Fibroblast of the aortic adventitia (primary cell): ENCODE measurements at places on chromosomes 1 and 21. TPM values are rescaled to one million over a fixed set of nuclear protein-coding genes. Genes with fewer than 3 reads are reported as not detected.

DNA sequence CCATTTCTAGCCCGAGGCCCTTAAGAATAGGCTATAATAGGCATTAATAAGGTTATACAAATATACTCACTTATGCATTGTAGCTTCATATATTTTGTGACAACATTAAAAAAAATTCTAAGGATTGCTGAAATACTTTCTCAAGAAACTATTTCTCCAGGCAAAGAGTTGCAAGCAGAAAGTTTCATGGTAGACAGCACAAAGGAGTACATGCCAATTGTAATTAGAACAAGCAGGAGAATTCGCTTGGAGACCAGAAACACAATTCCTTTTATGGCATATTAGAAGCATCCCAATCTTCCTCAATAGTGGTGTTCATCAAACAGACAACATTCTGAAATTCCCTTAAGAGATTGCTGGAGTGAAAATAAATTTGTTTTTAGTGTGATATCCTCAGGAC lies 122.8 kb downstream of the CRB1 start:
- DNase-seq, result no peak

Gene KRTAP19-3
- total RNA-seq, result not detected in 2 replicates

DNA sequence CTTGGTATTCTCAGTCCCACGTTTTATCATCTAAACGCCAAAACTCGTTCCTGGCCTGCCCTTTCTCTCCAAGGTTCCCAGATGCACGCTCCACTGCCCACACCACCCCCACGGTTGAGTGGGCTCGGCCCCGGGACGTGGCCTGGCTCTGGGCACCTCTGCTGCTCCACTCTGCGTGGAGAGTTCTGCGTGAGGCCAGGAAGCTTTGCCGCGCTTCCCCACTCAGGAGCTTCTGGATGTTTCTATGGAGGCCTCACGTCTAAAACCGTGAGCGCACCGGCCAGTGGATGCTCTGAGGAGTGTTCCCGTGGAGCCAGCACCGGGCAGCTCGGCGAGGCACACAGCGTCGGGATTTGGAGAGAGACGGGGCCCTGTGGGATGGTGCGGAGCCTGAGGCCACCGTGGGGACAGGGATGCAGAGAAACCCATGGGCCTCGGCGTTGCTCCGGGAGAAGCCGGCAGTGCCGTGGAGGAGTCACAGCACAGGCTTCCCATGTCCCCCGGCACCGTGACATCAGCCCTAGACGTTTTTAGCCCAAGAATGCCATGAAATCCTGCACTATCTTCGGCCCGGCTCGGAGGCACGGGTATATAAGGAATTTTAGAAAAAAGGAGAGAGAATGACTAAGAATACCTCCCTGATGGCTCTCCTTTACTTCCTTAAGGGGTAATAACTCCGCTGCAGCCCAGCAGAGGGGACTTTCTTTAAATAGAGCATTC lies 125.9 kb downstream of the PRDM16 start:
- DNase-seq, result no peak

DNA sequence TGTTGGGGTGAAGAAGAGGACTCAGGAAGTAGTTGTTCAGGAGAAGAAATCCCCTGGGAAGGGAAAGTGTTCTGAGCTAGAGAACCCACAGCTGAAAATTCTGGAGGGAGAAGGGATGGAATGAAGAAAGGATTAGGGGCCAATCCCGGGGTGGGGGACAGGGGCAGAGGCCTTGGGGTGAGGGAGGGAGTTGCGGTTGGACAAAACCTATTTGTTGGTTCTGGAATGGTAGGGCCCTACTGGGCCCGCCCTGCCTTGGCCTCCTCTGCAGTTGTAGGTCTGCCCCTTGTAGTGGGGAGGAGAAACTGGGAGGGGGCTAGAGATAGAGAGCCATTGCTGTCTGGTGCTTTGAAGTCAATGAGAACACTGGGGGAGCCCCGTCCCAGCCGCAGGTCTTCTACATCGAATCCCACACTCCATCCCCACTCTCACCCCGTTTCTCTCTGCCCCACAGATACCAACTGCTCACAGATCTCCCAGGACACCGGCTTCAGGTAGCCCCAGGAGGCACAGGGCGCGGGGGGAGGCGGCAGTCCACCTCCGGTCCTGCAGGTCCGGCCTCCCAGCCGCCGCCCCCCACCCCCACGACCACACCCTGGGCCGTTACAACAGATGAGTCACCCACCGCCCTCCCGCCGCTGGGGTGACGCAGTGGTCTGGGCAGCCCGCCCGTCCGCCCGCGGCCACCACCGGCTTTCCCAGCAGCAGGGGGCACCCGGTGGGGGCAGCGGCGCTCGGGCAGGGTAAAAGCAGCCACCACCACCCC lies 1.1 kb downstream of the TAGLN2 start:
- peak; percentile 88 for DNase-seq

- no peak for DNase-seq
These were observed 4.7 kb upstream of the C21orf91 start for GRCh38 chr21:17823846-17824245.

GRCh38 chr1:24860841-24861240 lies 69.2 kb downstream of the RUNX3 start:
- no peak for DNase-seq

- DNase-seq, result no peak
These were observed 75.8 kb downstream of the ITPKB start for GRCh38 chr1:226663327-226663704.

DNA sequence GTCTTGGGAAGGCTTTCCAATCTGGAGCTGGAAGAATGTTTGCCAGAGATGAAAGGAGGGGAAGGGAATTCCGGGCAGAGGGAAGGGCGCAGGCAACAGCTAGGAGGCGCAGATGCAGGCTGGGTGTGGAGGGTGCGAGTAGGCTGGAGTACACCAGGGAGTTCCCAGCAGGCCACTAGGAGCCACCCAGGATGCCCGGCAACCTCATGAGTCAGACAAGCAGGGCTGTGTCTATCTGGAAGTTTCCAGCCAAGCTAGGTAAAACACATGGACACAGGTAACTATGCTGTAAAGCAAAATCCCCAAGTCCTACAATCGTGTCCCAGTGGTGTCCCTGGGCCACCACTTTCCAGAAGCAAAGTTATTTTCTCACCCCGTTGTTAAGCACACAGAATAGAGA lies 990 bp upstream of the NBL1 start:
- no peak for DNase-seq

Gene VAMP4
- total RNA-seq, result 10.7 and 15.5 TPM in 2 replicates

- DNase-seq, result no peak
These were observed 3.8 kb downstream of the LEMD1 start for GRCh38 chr1:205417870-205418635.

- no peak for DNase-seq
These were observed 34.1 kb upstream of the USH2A start for GRCh38 chr1:216457356-216457755.

Gene HSPB7
- 8.9 TPM in 1 of 2 replicates, not detected in the other for total RNA-seq

DNA sequence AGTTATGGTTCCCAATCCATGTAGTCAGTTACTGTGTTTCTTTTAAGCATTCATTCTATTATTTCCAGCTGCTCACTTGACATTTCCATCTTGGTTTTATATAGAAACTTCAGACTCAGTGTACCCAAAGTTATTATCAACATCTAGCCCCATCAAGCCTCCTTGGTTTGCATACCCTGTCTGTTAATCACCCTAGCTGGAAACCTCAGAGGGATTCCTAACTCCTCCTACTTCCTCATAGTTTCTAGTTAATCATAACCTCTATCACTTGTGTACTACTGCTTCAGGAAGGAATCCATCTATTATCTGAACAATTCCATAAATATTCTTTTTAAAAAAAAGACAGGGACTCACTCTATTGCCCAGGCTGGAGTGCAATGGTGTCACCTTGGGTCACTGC lies 293.3 kb downstream of the SDCCAG8 start:
- DNase-seq, result peak; percentile 52

GRCh38 chr1:227733309-227733705 lies 1.8 kb downstream of the JMJD4 start:
- no peak for DNase-seq

Gene C1orf216
- total RNA-seq, result 19.3 and 27.2 TPM in 2 replicates

Gene PKP1
- total RNA-seq, result under 0.01 and 0.08 TPM in 2 replicates

DNA sequence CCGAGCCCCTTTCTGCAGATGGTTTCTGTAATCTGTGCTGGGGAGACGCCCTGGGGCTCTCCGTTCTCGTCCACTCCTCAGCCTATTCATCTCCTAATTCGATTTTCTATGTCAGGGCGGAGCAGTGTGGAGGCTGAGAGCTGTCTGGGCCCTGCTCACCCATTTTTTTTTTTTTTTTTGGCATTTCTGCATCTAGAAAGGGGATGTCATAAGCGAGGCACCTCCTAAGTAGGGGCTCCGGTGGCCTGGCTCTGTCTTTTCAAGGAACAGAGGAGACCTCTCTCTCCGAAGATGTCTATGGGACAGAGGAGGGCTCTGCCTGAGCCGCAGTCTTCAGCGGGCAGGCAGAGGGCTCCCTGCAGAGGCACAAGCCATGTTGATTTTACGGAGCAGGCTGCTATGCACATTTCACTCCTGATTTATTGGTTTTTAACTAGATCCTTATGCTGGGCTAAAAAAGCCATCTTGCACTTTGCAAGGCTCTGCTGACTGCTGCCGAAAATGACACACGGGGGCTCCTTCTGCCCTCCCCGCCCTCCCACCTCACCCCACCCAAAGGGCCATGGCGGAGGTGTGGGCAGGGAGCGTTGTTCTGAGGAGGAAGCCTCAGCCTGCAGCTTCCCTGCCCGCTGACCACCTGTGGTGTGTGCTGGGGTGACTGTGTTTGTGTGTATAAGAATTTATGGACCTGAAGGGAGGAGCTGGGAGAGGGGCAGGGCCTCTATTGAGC lies 71.0 kb downstream of the FOXD2 start:
- peak; percentile 25 for DNase-seq

DNA sequence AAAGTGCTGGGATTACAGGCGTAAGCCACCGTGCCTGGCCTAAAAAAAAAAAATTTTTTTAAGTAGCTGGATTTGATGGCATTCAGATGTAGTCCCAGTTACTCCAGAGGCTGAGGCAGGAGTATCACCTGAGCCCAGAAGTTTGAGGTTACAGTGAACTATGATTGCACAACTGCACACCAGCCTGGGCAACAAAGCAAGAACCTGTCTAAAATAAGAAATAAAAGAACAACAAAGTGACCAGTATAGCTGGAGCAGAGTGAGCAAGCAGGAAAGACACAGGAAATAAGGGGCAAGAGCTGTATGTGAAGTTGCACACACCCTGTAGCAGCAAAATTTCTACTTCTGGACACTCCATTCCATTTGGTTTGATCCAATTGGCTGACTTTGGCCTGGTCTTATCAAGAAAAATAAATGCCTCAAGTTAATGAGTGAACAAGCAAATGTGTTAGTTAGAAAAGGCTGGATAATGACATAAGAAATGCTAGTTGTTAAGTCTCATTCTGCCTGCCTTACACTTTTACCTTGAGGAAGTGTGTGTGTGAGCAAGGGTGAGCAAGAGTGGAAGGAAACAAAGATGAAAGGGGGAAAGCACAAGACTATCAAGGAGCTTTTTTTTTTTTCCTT lies 7.9 kb downstream of the ATP5IF1 start:
- DNase-seq, result no peak

DNA sequence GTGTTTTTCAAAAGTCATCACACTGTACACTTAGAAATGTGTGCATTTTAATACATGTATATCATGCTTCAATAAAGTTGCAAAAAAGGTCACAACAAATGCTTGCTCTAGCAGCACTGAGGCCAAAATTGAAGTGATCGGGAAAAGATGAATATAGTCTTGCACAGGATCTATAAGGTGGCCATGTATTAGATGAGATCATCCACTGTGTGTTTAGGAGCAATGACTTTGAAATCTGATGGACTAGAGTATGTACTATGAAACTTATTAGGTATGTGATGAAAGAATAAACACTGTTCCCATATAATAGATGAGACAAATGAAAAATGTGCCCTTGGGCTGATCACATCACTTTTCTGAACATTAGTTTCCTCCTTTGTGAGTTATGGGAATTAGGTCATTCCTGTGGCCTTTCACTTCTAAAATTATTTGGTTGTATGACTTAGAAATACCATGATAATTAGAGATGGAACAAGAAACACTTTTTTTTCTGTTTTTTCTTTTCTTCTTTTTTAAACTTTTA lies 984.6 kb downstream of the ADGRL2 start:
- DNase-seq, result no peak

Gene PDC
- 0.27 TPM in 1 of 2 replicates, not detected in the other for total RNA-seq

Gene OR2G3
- total RNA-seq, result not detected in 2 replicates

GRCh38 chr1:246355411-246356230 lies 151.5 kb downstream of the SMYD3 start:
- DNase-seq, result no peak

Gene RGS13
- total RNA-seq, result not detected in 2 replicates

Gene NHLH2
- total RNA-seq, result not detected in 2 replicates

DNA sequence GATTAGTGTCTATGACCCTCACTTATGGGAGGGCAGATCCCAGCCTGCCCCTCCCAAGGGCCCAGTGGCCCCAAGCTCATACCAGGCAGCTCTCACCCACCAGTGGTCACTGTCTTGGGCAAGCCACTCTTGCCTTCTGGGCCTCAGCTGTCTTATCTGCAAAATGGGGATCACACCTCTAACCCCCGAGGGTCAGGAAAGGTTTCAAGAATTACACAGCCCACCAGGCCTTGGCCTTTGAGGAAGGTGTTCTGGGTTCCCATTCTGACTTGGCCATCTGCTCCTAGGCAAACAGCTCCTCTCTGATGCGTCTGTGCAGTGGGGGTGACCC lies 16.8 kb downstream of the RUNX3 start:
- no peak for DNase-seq

Gene PGLYRP4
- not detected in 2 replicates for total RNA-seq

DNA sequence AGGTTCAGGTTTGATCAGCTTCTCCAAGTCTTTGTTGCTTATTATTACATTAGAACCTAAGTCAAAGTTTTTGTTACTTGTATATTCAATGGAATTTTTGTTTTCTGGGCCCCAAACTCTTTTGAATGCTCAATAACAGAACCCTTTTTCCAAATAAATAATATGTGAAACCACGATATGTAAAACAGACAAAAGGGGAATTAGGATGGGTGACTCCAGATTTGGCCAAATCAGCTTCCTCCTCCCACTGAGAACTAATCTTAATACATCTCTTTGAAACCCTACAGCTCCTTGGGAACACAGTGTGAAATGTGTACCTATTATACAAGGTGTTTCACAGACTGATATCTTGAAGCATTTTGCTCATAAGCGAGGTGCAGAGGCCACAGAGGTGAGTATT lies 67.0 kb upstream of the TNFSF18 start:
- no peak for DNase-seq

Gene EDEM3
- 47.0 and 85.9 TPM in 2 replicates for total RNA-seq

DNA sequence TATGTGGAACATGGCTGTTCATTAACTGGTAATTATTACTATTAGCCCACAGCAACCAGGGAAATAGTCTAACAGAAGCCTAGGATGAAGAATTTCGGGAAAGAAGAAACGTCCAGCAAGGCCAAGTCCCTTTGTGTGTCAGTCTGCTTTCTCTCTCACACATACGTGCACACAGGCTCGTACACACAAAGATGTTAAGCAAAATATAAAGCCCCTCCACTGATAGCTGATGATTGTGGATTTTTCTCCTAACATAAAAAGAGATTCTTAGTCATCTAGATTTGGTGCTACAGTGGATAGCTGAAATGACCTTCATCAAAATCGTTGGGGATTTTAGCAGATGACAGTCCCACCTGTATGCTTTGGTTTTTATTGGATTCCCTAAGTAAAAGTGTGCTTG lies 42.1 kb upstream of the A3GALT2 start:
- DNase-seq, result no peak

Gene ETNK2
- 2.6 and 6.4 TPM in 2 replicates for total RNA-seq

DNA sequence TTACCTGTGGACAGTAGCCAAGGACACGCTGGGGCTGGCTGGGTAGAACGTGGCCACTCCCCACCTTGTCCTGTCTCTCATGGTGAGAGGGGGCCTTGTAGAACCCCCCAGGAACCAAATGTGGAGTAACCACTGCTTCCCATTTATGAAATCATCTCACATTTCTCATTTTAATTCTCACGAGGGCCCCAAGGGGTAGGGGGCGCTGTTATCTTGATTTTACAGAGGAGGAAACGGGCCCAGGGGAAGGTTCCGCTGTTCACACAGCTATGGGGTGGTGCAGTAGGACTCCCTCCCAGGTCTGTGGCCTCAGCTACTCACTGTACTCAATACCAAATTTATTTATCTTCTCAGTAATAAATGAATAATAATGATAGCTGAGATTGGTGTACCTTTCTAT lies 5.5 kb downstream of the SMPDL3B start:
- peak; percentile 24 for DNase-seq
